Stimulated activated CD4-positive, alpha-beta T cell treated with anti-CD3 and anti-CD28 coated beads, Interleukin-1b, Interleukin-23, amount 100 ng/mL, for 1 hour (primary cell): ENCODE measurements at places on chromosomes 2 and 18.

DNA sequence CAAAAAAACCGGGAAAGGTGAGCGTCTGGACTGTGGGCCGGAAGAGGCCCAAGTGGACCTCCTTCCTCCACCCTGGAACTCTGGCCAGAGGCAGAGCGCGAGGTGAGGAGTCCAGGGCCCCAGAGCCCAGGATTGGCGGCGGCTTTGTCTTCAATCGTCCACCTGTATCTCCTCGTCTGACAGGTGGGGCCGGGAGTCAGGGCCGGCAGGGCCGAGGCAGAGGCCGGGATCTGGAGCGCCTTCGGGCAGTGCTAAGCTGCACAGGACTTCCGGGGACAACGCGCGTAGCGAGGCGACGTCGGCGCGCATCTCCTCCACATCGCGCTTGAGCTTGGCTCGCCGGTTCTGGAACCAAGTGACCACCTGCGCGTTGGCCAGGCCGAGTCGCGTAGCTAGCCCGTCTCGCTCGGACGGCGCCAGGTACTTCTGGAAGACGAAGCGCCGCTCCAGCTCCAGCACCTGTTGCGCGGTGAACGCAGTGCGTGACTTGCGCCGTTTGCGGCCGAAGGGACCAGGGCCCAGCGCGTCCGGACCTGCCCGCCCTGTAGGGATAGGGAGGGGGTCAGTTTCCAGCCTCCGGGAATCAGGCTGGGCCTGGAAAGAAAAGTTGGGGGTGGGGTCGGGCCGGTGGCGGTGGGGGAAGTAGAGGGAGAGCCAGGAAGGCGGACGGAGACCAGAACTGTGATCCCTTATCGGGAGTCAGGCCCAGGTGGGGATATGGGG is 1.5 kb downstream of the LBX2 start:
- DNase-seq, result no peak

DNA sequence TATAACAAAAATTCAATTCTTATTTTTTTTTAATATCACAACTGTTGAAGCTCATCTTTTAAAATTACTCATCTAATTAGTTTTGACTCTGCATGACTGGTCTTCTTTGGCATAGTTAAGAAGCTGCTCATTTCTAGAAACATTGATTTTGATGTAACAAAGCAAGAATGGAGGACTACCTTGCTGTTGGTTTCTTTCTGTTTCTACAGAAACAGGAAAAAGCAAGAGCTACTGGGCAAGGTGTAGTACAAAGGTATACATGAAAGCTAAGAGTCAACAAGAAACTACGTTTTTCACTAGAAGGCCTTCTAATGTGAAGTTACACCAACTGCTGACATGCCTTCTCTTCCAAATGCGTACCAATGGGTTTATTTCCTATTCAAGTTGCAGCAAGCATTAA is 90.6 kb upstream of the SYT4 start:
- no peak for DNase-seq

GRCh38 chr2:217538719-217539118 is 464.1 kb downstream of the TNS1 start:
- DNase-seq, result no peak

- no peak for DNase-seq
These were observed 113.6 kb downstream of the ETAA1 start for GRCh38 chr2:67510745-67511144.

DNA sequence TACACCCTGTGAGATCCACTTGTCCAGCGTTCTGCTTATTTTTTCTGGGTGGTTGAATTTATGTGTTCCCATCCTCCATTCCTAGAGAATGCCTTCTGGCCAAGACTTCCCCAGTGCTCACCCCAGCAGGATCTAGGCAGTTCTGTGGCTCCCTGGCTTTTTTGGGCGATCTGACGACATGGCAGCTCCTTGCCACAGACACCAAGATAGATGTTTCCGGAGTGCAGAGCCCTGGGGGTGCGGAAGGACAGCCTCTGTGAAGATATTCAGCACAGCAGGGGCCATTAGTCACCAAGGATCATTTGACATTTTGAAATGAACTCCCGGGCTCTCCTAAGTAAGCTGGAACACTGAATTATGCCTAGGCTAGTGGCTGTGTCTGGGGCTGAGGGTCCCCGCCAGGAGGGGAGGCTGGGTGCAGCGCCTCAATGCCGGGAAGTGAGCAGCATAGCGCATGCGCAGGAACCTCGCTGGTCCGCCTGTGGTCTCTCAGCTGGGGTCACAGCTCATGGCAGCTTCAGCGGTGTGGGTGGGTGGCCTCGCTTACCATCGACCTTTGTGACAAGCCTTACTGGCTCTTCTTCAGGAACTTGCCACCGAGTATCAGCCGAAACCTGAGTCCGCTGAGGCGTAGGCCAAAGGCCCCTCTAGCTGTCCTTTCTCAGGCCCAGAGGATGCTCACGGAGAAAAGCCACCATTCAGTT is 60.3 kb downstream of the MEX3C start:
- no peak for DNase-seq

DNA sequence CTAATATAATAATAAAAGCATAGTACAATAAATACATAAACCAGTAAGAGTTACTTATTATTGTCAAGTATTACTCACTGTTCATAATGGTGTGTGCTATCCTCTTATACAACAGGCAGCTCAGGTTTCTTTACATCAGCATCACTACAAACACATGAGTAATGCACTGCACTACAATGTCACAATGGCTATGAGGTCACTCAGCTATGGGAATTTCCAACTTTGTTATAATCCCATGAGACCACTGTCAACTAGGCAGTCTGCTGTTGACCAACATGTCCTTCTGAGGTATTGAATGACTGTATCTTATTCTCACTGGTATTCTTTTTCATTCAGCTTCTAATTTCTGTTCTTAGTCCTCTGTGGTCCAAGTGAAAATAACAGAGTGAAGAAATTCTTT is 250.4 kb upstream of the DSEL start:
- DNase-seq, result no peak
